ENCODE measurements at places on chromosomes 16 and 17.

DNA sequence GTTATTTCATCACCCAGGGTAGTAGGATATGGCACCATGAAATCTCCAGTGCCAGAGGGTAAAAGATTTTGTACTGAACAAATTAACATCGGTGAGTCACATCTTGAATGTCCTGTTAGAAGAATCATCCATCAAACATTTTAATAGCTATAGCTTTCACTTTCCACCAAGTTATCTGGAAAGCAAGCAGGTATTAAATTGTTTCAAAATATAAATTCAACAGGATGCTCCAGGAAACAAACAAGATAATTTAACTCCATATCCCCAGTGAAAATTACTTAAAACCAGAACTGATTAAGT, 2.4 kb downstream of the VEZF1 start:
- peak; percentile 62 for DNase-seq

DNA sequence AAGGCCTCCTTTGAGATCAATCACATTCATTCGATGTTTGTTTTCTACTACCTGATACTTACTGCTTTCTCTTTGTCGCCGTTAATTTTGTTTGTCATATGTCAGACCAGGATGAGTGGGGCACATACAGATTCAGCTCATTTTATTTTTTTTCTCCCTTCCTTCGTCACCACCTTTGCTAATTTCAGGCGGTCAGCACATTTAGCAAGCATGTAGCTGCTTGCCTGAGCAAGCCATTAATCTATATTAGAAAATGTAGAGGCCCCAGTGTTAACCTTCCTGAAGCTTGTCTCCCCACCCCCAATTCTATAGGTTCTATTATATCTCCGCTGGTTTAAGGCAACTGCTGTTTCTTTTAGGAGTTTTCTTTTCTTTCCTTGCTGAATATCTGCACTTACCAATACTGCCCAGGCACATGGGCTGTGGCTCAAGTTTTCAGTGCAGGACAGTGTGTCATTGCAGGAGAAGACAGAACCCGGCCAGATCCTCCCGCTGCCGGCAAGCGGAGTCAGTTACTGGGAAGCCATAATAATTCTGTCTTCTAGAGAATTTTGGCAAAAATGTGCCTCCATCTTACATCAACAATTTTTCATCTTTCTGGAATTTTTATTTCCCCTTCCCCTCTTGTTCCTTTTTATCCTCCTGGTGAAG, 714.3 kb downstream of the WWOX start:
- DNase-seq: no peak

- DNase-seq: no peak
These were observed 975.3 kb upstream of the SOX9 start for GRCh38 chr17:71145486-71145885.

- DNase-seq: no peak
These were observed 24.7 kb downstream of the NTAN1 start for GRCh38 chr16:15031179-15031578.

DNA sequence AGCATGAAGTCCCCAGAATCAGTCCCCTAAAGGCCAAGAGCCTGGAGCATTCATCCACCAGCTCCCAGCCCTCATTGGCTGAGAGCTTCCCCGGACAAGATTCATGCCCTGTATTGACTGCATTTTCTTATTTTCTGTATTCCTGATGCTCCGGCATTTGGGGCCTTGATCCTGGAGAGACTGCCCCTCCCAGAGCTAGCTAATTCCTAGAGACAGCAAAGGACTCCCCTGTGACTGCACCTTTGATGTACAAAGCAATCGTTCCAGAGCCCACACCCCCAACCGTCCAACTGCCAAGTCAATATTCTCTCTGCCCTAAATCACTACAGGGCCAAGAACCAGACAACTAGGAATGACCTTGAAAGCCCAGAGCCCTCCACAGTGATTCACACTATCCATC, 93.4 kb upstream of the CDH5 start:
- no peak for DNase-seq

All from fibroblast of the conjunctiva (primary cell).